ENCODE measurements at places on chromosomes 4 and X. TPM values are rescaled to one million over a fixed set of nuclear protein-coding genes. Genes with fewer than 3 reads are reported as not detected.

- no peak for DNase-seq
Measured at GRCh38 chrX:2336181-2336580, 164.6 kb downstream of the DHRSX start.

- DNase-seq, result no peak
Measured at GRCh38 chr4:118270492-118270891, 82.3 kb downstream of the PRSS12 start.

The XK gene
- 1.4 TPM for total RNA-seq

GRCh38 chrX:36102425-36102824 lies 182.9 kb downstream of the CFAP47 start:
- DNase-seq, result no peak

- no peak for DNase-seq
Measured at GRCh38 chr4:102153391-102153790, 191.9 kb downstream of the SLC39A8 start.

DNA sequence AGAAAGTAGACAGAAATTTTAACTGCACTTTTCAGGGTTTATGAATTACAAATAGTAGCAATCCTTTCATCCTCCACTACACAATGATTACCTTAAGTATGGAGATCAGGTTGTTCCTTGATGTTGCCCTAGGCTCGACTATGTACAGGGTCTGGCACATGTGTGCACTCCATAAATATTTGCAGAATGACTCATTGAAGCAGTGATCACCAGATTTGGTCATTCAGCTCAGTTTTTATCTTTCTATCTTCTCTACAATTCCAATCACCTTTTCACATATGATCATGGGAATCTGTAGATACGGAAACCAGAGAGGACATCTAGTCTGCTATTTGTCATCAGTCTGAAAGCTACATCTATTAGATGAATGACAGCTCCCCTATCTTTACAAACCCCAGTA lies 171.7 kb upstream of the HCCS start:
- DNase-seq, result no peak

DNA sequence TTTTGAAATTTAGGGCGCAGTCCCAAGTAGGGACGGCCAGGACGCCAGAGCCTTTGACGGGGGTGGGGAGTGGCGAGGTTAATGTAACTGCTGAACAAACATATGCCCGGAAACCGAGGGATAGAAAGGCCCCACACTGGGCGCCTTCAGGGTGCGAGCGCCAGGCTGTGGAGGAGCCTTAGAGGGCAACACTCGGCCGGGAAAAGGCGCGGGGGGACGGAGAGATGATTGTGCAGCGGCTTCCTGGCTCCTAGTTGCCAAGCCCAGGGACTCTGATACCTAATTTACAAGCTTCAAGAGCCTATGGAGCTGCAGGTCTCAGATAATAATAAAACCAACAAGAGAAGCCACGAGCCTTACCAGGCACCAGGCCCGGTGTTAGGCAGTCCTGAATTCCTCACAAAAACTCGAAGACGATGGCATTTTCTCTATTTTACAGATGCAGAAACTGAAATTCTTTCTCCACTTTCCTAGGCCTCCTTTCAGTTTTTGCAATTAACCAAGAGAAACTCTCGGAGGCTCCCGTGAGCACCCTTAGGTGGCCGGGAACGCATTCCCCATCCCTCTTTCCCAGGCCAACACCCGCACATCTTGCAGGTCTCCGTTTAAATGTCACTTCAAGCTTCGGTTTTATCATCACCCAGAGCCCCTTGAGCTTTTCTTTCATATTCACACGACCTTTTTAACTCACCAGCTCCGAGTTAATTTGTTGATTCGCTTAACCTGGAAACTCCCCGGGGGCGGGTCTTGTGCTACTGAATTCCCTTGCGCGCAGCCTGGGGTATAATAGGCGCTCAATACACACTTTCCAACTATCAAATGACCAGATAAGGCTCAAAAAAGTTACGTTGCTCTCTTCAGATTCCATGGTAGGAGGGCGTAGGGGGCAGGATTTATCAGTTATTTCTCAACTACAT lies 6.4 kb upstream of the GSX2 start:
- DNase-seq, result peak; percentile 47

- DNase-seq, result no peak
Measured at GRCh38 chrX:8987672-8988250, 46.2 kb downstream of the FAM9B start.

- DNase-seq, result no peak
Measured at GRCh38 chrX:129665916-129666644, 11.3 kb upstream of the APLN start.
